Suppressor macrophage treated with lipopolysaccharide for 4 hours (primary cell): ENCODE measurements at places on chromosomes 4 and X.

DNA sequence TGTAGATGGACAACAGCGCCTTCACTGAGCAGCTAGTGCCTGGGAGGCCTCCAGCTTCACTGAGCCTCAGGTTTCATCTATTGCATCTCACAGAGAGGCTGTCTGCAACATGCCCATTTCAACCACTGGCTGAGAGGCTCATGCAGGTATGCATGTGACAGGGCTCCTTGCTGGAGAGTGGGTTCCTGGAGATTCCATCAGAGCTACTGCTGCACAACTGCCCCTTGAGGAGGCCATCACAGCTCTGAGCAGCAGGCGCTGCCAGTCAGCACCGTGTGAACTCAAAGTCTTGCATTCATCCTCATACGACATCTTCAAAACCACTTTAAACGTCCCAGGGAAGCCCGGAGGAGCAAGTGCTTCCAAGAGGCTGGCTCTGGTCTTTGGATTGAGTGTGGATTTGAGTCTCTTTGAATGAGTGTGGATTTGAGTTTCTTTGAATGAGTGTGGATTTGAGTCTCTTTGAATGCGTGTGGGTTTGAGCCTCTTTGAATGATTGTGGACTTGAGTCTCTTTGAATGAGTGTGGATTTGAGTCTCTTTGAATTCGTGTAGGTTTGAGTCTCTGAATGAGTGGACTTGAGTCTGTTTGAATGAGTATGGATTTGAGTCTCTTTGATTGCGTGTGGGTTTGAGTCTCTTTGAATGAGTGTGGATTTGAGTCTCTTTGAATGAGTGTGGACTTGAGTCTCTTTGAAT is 8.7 kb downstream of the P2RY8 start:
- no peak for DNase-seq

DNA sequence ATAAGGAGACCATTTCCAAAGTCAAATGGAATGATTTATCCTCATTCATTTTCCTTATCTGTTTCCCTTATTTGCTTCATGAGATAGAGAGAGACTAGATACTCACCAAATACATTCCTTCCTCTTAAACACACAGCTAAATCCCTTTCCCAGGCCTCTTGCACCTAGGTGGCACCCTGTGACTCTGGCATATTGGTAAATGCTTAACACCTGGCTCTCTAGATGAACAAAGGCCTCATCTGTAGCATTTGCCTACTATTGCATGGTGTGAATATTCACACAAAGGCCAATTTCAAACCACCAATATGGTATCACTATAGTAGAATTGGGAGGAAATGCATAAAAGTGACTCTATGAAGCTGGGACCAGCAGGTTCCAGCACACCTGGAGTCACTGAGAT is 22.1 kb upstream of the SLC10A4 start:
- no peak for DNase-seq

- DNase-seq = no peak
These were observed 7.7 kb upstream of the CSTF2 start for GRCh38 chrX:100812216-100813158.

GRCh38 chr4:75800972-75801371 is 76.6 kb downstream of the USO1 start:
- peak; percentile 15 for DNase-seq

- no peak for DNase-seq
These were observed 55.1 kb downstream of the RTL9 start for GRCh38 chrX:110413727-110414124.

GRCh38 chr4:108709234-108709633 is 53.6 kb downstream of the ETNPPL start:
- no peak for DNase-seq

DNA sequence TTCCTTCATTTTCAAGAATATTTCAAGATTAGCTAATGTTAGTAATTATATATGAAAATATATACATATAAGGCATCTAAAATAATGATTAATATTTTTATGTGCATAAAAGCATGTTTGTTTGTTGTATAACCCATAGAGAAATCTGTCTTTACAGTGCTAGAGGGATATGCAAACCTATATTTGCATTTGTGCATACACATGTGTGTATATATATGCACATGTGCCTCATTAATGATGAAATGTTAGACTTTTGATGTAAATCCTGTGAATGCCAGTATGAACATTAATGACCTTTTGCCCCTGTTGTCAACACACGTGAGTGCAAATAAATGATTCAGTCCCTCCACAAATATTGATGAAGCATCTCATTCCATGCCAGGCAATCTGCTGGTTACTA is 197.9 kb downstream of the ARHGAP10 start:
- no peak for DNase-seq

DNA sequence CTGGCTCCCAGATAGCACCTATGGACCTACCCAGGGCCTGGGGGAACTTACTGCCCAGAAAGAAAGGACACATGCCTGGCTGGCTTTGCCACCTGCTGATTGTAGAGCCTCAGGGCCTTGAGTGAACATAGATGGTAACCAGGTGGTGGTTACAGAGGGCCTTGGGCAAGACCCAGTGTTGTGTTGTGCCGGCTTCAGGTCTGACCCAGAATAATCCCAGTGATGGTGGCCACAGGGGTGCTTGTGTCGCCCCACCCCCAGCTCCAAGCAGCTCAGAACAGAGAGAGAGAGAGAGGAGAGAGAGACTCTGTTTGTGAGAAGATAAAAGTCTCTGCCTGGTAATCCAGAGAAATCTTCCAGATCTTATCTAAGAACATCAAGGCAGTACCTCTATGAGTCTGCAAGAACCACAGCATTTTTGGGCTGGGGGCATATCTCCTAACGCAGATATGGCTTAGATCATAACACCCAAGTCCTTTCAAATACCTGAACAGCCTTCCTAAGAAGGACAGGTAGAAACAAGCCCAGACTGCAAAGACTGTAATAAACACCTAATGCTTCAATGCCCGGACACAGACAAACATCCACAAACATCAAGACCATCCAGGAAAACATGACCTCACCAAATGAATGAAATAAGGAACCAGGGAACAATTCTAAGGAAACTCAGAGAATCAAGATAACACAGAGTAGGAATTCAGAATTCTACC is 16.3 kb upstream of the RP2 start:
- no peak for DNase-seq

- DNase-seq = peak; percentile 4
These were observed 49.6 kb downstream of the MAP7D2 start for GRCh38 chrX:20066968-20067708.

- no peak for DNase-seq
These were observed 202.9 kb downstream of the CFAP299 start for GRCh38 chr4:80538276-80538926.

DNA sequence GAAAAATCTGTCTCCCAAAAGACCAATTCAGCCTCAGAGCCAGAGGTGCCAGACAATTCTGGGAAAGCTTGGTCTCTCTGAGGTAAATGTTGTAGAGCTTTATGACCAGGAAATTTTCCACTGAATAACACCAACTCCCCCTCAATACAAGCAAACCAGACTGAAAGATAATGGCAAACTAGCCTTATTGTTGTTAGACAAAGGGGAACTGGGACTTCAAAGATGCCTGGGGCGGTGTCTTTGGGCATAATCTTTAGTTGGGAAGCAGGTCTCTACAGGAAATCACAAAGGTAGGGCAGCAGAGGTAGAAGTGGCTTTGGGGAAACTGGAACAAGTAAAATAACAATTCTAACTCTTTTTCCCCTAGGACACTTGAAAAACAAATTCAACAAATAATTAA is 12.0 kb downstream of the COL4A6 start:
- DNase-seq = no peak

GRCh38 chr4:34198966-34199365 is 2045.3 kb downstream of the ARAP2 start:
- DNase-seq = no peak

- peak; percentile 62 for DNase-seq
These were observed 10.3 kb downstream of the GUCY1B1 start for GRCh38 chr4:155769090-155769489.

DNA sequence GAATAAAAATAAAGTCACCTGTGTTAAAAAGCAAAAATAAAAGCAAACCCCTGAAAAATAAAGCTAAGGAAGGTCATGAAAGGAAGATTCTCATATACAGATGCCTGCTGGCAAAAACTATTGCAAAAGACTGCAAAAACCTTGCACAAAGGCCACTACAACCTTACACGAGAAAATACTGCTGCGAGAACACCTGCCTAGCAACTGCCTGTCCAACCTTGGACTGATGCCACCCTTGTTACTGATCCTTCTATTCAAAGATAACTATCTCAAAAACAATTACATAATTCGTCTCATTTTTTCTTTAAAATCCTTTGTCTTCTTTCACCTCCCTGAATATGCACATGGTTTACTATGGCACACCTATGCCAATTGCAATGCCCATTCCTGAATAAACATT is 49.6 kb downstream of the SLC2A9 start:
- no peak for DNase-seq

- DNase-seq = no peak
These were observed 22.6 kb downstream of the FGFRL1 start for GRCh38 chr4:1033840-1034551.

- no peak for DNase-seq
These were observed 7.0 kb upstream of the FATE1 start for GRCh38 chrX:151708821-151709220.

DNA sequence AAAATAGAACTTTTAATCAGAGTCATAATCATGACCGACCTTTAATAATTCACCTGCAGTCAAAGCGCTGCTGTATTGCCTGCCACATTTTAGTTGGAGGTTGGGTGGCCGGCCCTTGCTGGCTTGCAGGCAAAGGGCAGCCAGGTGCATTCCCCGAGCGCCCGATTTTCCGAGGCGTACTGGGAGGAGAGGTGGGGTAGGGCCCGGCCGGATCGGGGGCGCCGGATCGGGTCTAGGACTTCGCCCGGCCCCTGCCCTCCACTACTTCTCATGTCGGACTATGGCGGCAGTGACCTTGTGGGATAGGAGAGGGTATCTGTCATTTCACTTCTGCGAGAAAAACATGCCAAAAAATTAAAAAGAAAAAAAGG is 2.5 kb upstream of the RS1 start:
- no peak for DNase-seq

- no peak for DNase-seq
These were observed 19.1 kb downstream of the WWC2 start for GRCh38 chr4:183118141-183118540.

- DNase-seq = no peak
These were observed 344.7 kb downstream of the PCDH10 start for GRCh38 chr4:133493776-133494175.

DNA sequence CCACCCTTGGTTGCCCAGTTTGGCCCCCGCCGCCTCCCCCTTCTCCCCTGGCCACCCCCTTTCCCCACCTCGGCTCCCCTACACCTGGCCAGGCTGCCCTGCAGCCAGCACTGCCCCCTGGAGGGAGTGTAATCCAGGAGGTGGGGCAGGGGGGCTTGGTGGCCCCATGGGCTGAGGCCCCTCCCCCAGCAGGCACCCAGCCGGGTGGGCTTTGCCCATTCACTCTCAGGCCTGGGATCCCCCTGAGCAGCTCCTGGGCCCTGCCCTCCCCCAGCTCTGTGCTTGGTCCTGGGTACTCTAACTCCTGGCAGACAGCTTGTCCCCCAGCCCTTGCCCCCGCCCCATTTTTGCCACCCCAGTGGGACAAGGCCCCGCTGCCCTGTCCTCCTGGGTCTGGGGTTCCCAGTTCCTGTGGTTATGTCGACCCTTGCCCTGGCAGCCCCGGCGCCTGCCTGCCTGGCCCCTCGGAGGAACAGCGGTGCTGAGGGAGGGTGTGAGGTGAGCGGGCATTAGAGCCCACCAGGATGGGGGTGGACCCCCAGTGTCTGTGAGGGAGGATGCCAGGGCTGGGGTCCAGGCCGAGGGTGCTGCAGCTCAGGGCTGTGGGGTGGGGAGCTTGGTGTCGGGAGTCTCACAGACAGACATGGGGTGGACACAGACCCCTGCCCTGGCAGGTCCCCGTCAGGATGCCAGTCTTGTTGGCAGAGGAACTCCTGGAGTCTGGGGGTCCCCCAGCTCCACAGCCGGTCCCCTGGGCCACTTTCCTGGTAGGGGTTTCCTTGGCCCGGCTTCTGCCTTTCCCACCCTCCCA is 10.2 kb downstream of the NAT8L start:
- DNase-seq = no peak

GRCh38 chrX:115147220-115147619 is 42.0 kb upstream of the RBMXL3 start:
- DNase-seq = no peak

GRCh38 chr4:56731857-56732256 is 50.8 kb upstream of the HOPX start:
- peak; percentile 58 for DNase-seq

- peak; percentile 66 for DNase-seq
These were observed 95.9 kb upstream of the PTPN13 start for GRCh38 chr4:86497980-86498862.

DNA sequence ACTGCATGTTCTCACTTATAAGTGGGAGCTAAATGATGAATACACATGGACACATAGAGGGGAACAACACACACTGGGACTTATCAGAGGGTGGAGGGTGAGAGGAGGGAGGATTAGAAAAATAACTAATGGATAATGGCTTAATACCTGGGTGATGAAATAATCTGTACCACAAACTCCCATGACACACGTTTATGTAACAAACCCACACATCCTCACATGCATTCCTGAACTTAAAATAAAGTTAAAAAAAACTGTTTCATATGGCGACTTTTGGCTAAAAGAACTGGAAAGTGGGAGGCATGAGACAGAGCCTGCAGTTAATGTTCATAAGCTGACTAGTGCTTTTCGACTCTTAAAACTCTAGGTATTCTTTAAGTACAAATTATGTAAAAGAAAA is 98.9 kb upstream of the NPFFR2 start:
- DNase-seq = no peak

DNA sequence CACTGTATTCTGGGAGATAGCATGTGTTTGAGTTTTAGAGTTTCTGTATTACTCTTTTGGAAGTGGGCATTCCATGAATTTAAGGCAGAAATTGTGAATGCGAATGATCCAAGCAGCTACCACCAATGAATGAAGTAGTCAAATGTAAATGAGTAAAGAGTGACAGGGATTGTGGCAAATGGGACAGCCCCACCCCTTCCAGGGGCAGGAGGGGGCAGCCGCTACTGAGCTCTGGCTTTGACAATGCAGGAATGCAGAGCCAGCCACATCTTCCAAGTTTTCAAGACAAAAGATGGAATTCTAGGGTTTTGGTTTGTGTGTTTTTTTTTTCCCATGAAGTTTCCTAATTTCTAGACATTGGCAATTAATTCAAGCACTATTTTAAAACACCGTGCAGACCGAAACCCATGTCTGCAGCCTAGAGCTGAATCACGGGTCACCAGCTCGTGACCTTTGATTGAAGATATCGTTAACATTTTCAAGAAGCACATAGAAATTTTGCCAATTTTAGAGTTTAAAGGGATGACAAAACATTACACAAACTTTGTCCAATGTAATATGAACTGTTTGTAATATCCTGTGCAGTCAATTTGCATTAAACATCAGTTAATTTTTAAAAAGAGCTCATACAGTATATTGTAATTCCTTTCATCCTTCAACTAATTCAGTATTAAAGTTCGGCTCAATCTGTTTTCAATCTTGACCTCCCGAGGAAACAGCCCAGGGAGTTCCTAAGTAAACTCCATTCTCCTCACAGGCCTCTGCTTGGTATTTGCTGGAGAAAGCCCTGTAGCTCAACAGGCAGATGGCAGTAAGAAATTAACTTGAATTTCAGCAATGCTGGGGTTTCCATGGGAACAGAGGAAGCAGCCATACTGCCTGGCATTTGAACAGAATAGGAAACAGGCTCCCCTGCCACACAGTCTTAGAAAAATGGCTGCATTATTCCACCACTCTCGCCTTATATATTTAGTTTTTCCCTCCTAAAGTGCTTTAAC is 83.4 kb downstream of the UCHL1 start:
- DNase-seq = no peak
